SK-N-MC (cell line): ENCODE measurements at places on chromosomes 3 and 15.

DNA sequence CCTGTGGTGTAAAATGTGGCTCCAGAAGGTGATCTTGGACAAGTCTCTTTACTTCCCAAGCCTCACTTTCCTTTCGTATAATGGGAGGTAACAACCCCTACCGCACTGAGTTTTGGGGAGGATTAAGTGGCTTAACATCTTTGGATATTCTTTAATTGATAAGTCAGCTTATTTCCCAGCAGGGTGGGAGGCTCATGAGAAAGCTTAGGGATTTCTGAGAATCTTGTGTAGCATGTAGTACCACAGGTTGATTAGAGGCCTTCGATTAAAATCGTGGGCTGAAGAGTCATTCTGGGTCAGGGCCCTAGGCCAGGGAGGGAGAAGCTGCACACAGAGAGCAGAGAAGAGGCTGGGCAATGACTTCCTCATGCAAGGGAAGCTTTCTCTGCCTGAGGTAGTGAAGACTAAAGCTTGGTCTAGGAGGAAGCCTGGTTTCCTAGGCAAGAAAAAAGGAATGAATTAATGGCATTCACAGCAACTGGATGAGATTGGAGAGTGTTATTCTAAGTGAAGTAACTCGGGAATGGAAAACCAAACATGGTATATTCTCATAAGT, 1.5 kb upstream of the NMNAT3 start:
- DNase-seq = no peak

DNA sequence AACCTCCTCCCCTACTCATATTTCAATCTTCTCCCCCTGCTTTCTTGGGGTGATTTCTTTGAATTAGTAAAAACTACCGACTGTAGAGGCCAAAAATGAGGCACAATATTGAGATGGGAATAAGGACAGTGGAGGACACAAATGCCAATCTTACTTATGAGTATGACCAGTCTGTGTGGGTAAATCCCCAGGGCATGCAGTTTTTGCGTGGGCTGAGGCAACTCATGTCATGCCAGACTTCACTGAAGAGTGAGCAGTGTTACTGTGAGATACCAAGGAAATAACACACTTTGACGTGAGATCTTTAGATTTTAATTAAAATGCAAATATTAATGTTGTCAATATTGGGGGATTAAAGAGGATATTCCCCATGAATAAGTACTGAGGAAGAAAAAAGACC, 254.3 kb upstream of the ICE2 start:
- no peak for DNase-seq

DNA sequence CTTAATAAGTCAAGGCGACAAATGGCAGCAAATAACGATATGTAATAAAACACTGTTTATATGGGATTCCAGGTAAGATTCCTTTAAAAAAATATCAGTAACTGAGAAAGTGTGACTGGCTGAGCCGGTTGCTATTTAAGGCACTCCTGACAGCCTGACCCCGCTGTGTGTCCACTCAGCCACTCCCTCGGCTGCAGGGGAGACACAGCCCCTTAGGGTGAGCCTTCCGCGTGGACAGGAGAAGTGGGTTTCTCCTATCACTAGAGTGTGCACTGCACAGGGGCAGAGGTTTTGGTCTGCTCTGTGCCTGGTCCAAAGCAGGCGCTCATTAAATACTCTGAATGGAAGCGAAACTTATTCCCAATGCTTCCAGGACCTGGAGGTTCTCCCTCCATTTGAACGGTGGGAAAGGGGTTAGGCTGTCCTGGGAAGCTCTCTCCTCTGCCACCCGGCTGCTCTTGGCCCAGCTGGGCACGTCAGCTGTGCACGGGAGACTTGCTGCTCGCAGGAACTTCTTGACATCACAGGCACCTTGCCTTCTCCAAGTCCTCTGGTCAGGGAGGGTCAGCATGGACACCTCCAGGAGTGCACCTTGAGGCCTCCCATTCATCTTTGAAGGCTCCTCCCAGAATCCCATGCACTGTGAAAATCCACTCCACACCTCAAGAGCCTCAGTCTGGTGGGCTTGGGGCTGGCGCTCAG, 43.3 kb upstream of the SLCO2A1 start:
- no peak for DNase-seq

DNA sequence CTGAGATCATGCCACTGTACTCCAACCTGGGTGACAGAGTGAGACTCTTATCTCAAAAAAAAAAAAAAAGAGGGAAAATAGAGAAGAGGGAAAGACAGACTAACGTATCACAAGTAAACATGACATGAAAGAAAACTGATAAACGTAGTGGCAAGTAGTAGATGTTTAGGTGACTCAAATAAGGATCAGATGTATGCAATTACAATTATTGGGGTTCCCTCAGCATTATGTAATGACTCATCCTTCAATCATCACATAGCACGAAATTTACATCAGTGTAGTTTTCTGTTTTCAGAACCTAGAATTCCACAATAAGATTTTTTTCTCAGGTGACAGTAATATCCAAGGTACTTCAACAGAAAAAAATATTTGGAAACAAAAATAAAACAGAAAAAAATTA, 46.6 kb downstream of the DPP8 start:
- no peak for DNase-seq

DNA sequence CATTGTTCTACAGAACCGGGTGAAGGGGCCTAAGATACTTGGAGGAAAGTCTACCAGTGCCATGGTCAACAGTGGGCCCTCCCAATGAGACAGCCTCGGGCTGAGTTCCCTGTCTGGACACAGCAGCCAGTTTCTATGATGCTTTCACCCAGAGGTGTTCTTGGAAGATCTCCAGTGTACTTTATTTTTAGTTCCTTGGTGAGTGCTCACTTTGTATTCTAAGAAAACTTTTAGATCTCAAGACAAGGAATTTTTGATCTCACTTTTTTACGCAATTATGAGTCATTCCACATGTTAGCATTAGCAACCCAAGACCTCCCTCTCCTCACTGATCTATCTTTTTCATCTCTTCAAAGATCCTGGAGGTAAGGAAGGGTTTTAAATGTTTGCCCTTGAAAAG, 287.7 kb downstream of the RORA start:
- DNase-seq = no peak

DNA sequence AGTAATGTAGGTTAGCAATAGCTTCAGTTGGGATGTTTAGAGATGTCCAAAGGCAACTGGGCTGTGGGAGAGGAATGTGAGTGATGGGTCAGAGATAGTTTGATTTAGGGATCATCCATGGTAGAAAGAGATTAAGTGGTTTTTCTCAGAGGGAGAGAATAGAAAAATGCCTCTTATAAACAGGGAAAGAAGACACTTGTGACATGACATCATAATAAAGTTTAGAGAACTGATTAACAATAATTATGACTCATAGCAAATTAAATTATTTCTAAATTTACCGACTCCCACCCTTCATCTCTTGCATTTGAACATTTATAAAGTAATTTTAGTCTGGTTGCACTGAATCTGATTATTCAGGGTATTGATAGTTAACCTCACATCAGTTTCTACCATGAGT, 145.1 kb downstream of the CDIN1 start:
- DNase-seq = no peak

DNA sequence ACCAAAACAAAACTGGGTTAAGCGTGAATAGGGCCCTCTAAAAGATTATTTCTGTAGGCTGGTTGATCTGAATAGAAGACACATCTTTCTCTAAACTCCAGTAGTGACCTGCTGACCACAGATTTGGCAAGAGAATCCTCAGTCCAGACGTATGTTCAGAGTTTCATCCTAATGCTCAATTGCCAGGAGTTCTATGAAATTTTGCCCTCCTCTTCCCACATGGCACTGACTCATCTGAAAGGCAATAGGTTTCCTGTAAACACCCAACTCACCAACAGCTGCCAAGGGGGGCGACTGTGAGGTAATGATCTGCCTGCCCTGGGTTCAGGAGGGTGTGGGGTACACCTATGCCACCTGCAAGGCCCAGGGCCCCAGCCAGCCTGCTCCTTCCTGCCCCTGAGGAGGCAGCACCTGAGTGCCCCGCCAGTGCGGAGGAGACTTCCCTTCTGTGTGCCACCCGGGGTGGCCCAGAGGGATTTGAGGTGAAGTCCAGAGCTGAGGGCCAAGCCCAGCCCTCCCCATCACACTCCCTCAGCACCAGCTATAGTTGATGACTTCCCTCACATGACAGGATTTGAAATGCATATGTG, 8.4 kb upstream of the PLA2G4D start:
- DNase-seq = no peak

DNA sequence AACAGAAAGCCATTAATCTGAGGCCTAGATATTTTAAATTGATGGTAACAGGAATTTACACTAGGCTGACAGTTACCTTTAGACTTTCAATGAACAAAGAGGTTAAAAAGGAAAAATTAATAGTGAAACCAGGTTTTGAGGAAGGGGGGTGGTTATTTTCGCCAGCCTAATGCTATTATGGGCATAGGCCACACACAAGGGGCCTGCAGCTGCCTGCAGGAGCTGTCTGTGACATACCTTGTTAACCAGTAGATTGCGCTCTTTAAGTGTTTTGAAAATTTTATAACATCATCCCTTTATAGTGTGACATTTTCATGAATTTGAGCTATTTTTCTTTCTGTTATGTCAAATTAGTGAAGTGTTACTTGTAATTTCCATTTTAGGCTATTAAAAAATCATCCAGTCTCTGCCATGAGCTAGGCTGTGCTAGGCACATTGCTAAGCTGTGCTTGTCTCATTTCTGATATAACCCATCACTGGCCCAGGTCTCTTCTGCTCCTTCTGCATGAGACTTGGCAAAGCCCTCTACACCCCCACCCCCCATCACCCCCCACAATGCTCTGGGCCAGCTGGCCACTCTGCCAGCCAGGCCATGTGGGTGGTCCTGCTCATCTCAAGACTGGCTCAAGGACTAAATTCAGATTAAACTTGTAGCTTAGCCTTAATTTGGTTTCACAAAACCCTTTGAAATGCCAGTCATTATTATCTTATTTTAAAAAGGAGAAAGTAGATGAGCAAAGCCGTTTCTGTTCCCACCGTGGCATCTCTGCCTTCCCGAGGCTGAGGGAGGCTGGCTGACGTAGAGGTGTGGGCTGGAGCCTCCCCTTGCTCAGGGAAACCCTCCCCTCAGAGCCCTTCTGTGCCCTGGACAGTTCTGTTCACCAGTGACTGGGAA, 48.4 kb upstream of the SEC22A start:
- no peak for DNase-seq

DNA sequence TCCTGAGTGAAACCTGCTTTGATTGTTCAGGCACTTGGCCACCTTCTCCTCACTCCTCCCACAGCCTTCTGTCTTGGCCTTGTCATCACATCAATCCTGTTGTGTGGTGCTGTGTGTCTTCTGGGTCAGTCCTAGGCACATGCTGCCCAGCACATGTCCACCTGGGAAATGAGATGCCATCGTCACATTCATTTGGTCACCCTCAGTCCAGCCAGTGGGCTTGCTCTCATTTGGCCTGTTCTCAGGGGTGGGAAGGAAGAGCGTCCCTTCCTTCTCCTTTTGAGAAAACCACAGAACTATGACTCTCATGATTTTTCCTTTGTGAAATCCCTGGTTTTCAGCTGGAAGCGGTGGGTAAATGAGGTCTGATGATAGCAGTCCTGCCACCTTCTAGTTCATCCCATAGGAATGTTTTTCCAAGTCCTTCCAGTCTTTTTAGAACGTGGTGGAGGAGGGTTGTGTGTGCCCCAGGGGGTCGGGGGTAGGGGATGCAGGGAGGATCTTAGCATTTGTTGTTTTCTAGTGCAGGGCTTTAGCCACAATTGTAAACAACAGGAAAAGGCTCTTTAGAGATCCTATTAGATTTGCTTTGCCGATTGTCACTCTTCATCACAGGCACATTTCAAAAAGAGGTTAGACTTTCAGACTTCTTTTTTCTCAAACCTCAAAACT, 8.4 kb upstream of the PLA1A start:
- no peak for DNase-seq

DNA sequence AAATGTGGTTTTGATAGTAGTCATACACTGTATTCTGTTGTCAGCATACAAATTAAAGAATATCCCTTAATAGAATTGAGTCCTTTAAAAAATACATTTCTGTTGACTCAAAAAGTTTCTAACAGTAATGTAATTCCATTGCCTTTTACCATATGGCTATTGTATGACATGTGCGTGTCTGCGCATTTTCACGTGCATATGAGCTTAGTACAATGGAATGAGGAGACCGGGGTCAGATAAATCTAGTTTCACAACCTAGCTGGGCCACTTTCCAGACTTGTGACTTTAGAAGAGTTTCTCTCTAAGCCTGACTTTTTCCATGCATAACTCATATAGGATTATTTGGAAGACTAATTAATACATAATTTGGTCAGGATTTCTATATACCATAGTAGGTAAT, 38.7 kb downstream of the ZBTB38 start:
- DNase-seq = no peak
